ENCODE measurements at places on chromosomes 7 and 10. TPM values are rescaled to one million over a fixed set of nuclear protein-coding genes. Genes with fewer than 3 reads are reported as not detected.

Gene GHRHR
- total RNA-seq, result not detected

Gene INHBA
- 65.2 TPM for total RNA-seq

Gene TMEM196
- not detected for total RNA-seq

Gene MBL2
- 0.05 TPM for total RNA-seq

Gene BICC1
- total RNA-seq, result 2.9 TPM

Gene RNF32
- total RNA-seq, result 0.30 TPM

Gene AKR1E2
- total RNA-seq, result not detected

Gene AKR1C4
- not detected for total RNA-seq

Gene PITX3
- total RNA-seq, result not detected

Gene HOXA9
- total RNA-seq, result 1.2 TPM

Gene PPP1R9A
- 13.2 TPM for total RNA-seq

Gene ZFYVE27
- 38.7 TPM for total RNA-seq

Gene NYAP1
- total RNA-seq, result 0.08 TPM

Gene ACTL6B
- total RNA-seq, result not detected

Gene COL13A1
- total RNA-seq, result 59.4 TPM

Gene NEUROG3
- total RNA-seq, result not detected

Gene TMEM248
- total RNA-seq, result 74.5 TPM

Gene LRIT1
- not detected for total RNA-seq

Gene LLCFC1
- total RNA-seq, result not detected

Gene LRGUK
- total RNA-seq, result 0.57 TPM

Gene FBXL13
- 0.64 TPM for total RNA-seq
